ENCODE measurements at places on chromosomes 2 and 18.
A peak's percentile ranks its signal among the peaks of the same experiment; 100 is the strongest.

GRCh38 chr2:219119422-219120043 is 41.1 kb downstream of the NHEJ1 start:
- DNase-seq = peak; percentile 72

GRCh38 chr2:233244818-233245217 is 6.7 kb upstream of the ATG16L1 start:
- no peak for DNase-seq

DNA sequence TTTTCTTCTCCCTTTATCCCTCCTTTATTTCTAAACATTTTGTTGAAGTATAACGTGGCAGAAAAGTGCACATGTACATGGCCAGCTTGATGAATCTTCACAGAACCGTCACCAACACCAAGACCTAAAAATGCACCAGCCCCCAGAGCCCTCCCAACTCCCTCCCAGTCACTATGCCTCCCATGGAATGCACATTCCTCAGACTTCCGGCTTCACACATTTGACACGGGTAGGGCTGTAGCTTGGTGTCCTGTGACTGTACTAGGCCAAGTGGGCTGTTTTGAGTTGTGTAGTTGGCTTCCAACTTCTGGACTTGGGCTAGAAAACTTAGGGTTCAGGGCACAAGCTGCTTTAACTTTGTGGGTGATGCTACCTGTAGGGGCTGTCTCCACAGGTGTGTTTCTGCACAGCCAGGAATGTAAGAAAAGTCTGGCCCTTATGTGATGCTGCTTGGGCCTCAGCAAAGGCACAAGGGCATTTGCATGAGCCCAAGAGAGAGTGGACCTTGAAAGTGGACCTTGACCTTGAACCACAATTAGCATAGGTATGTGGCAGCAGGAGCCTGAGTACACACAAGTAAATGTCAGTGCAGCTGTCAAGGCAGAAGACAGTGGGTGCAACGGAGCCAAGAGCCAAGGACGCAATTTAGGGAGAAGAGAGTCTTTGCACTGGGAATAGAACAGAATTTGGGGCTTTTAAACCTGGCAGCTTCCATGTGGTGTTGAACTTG is 78.4 kb downstream of the SEPTIN10 start:
- DNase-seq = no peak

- DNase-seq = no peak
Observed at GRCh38 chr2:48938231-48938630, 182.7 kb upstream of the LHCGR start.

GRCh38 chr2:174027956-174028355 is 62.8 kb upstream of the SP3 start:
- DNase-seq = no peak

DNA sequence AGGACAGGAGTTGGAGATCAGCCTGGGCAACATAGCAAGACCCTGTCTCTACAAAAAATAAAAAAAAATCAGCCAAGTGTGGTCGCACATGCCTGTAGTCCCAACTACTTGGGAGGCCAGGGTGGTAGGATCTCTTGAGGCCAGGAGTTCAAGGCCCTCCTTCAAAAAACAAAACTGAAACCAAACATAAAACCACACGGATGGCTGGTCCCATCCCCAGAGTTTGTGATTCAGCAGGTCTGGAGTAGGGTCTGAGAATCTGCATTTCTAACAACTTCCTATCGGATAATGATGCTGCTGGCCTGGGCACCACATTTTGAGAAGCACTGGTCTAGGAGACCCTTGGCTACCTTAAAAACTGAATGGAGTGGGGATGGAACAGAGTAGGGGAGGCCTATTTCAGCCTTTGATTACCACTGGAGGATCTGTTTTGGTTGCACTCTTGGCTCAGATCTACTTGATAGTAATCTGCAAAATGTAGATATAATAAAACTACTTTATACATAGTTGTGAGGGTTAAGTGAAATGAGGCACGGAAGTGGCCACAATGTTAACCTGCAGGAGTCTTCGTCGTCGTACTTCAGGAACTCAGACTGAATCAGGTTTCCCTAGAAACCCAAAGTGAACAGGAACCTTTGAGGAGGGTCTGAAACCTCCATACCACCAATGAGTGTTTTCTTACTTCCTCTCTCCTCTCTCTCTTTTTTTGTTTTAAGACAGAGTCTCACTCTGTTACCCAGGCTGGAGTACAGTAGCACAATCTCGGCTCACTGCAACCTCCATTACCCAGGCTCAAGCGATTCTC is 25.5 kb upstream of the NFE2L2 start:
- DNase-seq = no peak

- no peak for DNase-seq
Observed at GRCh38 chr2:43033466-43034241, 192.8 kb downstream of the ZFP36L2 start.

DNA sequence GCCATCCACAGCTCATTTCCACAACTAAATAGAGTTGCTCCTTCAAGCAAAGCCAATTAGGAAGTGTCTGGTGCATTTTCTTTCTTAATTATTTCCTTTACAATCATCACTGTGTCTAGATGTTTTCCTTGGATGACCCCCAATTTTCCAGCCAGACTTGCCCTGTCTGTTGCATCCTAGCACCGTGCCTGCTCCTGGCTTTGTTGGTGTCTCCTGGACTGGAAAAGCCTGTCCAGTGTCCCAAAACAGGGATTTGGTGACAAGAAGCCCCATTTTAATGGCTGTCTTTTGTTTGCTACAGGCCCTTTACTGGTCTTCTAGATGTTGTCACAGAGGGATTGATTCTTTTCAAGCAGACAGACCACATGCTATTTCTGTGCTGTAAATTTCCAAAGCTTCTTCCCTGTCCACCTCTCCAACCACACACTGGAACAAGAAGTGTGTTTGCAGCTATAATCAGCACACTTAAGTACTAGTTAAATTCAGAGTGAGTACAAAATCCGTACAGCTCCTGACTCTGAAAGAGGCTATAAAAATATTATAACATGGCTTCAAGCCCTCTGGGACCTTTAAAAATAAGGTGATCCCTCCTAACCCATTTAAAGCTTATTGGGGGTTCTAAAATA is 38.4 kb downstream of the RNF144A start:
- DNase-seq = no peak

- no peak for DNase-seq
Observed at GRCh38 chr2:128324897-128325410, 6.3 kb upstream of the HS6ST1 start.

- DNase-seq = no peak
Observed at GRCh38 chr2:76569819-76570218, 859.1 kb upstream of the GCFC2 start.

DNA sequence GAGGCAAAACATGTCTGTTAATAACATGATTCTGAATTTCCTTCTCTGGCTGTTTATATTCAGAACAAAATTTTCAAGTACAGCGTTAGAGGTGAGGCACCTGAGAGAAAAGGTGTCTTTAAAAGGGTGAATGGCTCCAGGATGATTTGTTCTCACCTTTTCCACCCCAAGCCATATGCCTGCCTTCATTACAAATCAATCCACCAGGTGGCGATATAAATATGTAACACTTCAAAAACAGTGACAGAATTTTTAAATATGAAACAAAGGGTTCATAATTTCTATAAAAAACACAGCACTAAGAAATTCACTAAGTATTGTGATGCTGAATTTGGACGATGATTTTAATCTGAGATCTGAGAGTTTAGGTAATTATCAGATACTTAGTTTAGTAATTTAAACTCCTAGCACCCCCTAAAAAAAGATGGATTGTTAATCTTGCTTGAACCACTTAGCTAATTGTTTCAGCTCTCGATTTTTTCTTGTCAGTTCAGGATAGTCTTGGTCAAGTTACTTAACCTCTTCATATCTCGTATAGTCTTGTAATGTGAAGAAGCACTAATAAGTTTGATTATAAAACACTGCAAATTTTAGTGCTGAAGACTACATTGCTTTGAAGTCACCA is 528.8 kb downstream of the CPS1 start:
- no peak for DNase-seq

DNA sequence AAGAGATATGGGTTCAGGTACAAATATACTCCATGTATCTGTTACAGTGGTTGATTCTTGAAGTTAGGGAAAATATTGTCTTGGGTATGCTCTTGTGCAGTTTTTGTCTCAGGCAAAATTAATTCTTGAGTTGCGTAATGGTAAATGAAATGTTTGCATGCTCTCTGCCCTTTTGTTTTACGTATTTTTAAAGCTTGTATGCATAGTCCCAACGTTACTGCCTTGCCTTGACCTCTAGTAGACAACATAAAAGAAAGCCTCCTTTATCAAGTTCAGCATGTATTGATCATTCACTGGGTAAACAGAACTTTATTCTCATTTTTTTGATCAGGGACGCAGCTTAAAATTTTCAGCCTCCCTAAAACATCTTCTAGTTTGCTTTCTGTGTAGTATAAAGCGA is 283.1 kb downstream of the THSD7B start:
- no peak for DNase-seq

DNA sequence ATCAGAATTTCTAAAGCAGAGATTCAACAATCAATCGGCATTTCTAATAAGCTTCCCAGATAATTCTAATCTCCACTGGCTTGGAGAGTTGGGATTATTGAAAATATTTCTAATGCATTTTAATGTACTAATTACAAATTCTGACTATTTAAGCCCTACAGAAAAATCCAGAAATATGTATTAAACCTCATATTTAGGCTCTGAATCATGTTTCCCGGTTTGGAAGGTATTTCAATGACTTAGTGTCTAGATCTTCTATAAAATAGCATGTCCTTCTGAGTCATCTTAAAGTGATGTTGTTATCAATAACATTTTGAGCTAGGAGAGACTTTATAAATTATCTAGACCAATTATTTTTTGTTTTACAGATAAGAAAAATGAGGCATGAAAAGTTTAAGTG is 258.8 kb upstream of the NRXN1 start:
- DNase-seq = no peak

DNA sequence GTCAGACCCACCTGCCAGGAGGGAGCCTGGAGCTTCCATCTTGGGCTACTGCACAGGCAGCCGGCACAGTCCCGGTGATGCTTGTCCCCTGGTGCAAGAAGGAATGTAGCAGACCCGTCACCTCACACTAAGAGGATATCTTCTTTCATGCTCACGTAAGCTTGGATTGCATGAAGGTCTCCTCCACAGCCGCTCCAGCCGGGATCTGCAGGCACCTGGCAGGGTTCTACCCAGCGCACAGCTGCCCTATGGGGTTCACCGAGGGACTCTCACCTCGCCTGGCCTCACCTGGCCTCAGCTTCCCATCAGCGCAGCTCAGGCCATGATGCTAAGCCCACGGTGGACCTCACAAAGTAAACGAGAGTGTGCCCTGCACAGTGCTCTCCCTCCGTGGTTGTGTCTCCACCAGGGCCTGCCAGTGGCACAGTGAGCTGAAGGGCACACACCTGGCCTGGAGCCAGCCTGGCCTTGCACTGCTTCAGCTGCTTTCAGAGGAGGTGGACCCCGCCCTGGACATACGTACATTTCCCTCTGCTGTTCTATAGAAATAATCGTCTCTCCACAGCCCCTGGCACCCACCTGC is 239.1 kb downstream of the SEPTIN10 start:
- DNase-seq = no peak

- DNase-seq = no peak
Observed at GRCh38 chr2:36487947-36488346, 110.0 kb downstream of the FEZ2 start.

DNA sequence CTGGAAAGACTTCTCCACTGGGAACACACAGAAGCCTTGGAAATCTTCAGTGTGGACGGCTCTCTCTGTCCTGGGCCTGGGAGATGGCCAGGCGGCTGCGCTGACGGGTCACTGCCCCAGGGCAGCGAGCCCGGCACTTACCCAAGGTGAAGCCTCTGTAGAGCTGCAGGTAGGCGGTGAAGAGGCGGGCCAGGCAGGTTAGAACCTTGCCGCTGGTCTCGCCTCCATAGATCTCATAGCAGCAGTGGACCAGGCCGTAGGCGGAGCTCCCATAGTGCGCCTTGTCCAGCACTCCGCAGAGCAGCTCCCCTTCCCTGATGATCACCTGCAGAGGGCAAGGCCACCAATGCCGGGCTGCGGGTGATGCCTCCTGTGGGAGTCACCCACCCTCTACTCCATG is 53.0 kb downstream of the POLR1A start:
- no peak for DNase-seq

- no peak for DNase-seq
Observed at GRCh38 chr18:36608107-36608506, 220.7 kb downstream of the TPGS2 start.

DNA sequence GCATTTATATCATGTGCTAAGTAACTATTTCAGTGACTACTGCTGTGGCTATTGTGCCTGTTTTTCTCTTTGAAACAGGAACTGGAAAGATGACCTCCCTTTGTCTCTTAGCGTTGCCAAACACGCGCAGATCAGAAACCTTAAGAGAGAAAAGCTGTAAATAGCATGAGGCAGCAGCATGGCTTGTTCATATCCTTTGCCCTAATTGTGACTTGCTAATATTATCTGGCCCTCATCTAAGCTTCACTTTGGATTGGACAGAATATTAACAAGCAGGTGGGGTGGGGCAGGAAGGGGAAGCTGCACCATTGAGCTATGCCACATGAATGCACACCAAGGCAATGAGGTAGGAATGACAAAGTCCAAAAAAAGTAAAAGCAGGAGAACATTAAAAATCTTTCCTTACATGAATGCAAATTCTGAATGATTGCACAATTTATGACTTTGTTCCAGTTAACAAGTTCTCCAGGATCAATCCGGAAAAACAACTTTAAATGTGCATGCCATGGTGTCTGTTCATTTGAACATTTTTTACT is 128.4 kb downstream of the IRS1 start:
- no peak for DNase-seq

GRCh38 chr18:10526561-10526949 is 728 bp downstream of the NAPG start:
- DNase-seq = no peak

DNA sequence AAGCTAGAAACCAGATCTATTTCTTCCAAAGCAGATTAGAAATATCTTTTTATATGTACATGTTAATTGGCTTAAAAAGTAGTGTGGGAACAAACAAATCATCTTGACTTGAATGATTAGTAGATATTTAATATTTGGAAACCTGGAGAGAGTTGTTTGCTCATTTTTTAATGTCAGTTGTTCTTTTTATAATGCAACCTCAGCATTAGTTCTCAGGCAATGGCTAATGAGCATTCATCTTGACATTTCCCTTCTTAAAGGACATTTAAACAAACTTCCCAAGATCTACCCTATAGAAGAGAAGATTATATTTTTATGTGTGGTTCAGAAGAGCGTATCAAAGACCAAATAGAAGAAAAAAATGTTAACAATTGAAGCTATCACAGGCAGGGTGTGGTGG is 334.0 kb downstream of the CTNNA2 start:
- no peak for DNase-seq

GRCh38 chr2:86218124-86218523 is 18.9 kb downstream of the MRPL35 start:
- DNase-seq = no peak

All from activated CD4-positive, alpha-beta T cell treated with anti-CD3 and anti-CD28 coated beads, Interleukin-2, amount 50 U/mL, for 48 hours (primary cell).